Astrocyte of the hippocampus (primary cell): ENCODE measurements at places on chromosomes 6 and 20.

- no peak for DNase-seq
Measured at GRCh38 chr6:118844915-118845314, 49.0 kb upstream of the ASF1A start.

- no peak for DNase-seq
Measured at GRCh38 chr6:105603788-105604586, 201.1 kb upstream of the PREP start.

GRCh38 chr6:7402716-7403115 is 13.1 kb downstream of the RIOK1 start:
- no peak for DNase-seq

- no peak for DNase-seq
Measured at GRCh38 chr20:55936209-55936595, 69.1 kb downstream of the CBLN4 start.

GRCh38 chr6:7911345-7911725 is 747 bp upstream of the TXNDC5 start:
- no peak for DNase-seq

DNA sequence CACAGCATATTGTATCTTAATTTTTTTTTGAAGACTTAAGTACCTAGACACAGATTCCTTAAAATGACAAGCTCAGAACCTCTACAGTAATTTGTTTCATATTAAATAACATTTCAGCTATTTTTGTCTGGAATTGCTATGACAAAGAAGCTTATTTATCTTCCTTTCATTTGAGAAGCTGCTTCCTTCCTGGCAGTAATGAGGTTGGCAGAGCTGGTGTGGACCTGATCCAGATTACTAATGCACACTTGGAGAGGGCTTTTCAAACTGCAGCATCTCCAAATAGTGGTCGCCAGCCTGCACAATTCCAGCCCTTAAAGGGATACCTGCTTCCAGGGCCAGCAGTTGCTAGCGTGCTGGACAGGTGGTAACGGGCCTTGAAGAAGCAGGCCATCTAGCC is 12.1 kb downstream of the PTCHD4 start:
- DNase-seq, result peak; percentile 33

DNA sequence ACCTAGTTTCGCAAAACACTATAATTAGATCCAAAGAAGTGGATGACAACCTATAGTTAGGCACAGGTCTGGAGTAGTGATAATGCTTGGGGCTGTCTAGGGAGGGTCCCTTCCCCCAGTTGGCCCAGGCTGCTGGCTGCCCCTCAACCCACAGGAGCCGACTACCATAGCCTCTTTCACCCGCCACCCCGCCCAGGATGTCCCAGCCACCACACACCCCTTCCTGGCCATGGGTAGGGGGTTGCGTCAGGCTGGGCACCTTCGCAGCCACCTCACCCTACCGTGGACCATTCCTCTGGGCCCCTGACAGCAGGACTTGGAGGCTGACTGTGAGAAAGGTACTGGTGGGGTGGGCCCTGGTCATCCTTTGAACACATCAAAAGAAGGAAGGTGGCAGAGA is 8.5 kb downstream of the TFEB start:
- DNase-seq, result no peak

GRCh38 chr6:15905488-15906419 is 223.1 kb upstream of the MYLIP start:
- DNase-seq, result no peak

DNA sequence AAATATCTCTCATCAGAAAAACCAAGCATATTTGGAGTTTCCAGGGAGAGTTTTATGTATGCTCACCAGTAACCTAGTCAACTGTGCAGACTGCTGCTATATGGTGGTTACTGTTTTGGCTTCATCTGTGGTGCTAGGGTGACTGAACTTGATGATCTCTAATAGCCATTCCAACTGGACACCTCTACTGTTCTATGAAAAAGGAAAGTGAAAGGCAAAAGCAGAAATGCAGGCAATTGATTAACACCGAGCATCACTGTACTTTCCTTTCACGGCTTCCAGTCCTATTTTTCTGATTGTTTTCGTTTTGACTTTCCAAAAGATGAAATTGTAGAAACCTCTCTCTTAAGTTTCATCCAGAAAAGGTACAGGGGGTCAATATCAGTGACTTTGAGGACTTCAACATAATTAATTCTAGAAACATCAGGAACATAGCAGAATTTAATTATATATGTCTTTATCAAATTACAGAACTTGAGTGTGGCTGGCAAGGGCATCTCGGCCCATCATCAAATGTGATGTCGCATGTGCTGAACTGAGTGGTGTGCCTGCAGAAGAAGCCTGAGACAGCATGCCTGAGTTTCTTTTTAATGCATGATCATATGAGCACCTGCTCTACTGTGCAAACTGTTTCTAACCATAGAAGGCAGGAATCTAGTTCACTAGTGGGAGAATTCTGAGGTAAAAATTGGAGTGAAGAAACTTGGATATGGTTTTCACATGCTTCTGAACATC is 464.3 kb upstream of the FLRT3 start:
- no peak for DNase-seq

- DNase-seq, result no peak
Measured at GRCh38 chr6:92339936-92340640, 1079.3 kb downstream of the EPHA7 start.

GRCh38 chr6:157225575-157225995 is 97.7 kb downstream of the TMEM242 start:
- no peak for DNase-seq

DNA sequence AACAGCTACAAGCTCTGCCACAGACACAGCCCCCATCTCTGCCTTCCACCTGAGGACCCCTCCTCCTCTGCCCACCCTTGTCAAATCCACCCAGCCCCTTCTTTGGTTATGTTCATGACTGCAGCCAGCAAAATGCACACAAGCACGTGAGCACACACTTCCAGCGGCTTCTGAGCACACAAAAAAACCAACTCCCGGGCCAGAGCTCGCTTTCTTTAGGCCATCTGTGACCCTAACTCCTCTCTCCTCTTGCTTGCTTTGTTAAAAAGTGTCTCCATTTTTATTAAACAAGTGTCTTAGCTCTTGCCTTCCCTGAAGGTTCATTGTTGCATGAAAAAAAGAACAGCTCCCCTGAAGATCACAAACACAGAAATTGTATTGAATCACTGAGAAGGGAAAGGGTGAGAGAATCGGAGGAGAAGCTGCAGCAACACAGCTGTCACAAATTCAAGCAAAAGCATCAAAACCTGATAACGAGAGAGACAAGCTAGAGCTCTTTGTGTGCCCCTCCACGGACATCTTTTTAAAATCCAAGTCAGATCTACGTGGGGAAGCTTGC is 142.1 kb downstream of the CD83 start:
- DNase-seq, result no peak

DNA sequence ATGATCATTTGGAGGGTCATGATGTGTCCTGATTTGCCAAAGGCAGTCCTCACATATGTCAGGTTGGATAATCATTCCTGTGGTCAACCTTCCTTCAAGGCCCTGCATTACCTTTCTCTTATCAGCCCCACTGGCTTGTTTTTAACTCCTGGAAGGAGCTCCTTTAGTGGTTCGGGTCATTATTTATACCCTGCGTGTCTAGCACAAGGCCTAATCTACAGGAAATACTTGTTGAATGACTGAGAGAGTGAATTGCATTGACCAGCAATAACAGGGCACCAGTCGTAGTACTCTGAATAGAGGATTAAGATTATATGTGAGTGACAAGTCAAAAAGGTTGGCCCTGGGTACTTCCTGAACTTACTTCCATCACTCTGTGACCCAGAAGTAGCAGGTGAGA is 4.5 kb downstream of the HIVEP2 start:
- DNase-seq, result peak; percentile 45

- no peak for DNase-seq
Measured at GRCh38 chr6:52733172-52733571, 30.1 kb downstream of the GSTA2 start.

GRCh38 chr6:9539231-9539755 is 875.6 kb downstream of the TFAP2A start:
- no peak for DNase-seq

GRCh38 chr6:145540741-145541140 is 194.6 kb downstream of the EPM2A start:
- no peak for DNase-seq

DNA sequence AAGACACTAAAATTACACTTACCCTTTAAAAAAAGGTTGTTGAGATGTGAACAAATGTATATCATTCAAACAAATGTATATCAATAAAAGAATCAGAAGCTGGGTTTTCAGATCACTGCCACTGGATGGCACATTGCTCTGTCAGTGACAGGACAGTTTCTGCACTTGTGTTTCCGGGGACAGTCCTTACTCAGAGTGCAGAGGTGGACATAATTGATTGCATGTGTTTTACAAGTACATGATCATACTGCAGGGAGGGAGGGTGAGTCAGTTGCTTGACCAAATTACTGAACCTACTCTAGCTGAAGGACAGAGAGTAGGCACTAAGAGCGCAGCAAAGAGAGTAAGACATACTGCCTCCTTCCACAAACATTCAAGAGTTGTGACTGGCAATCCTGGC is 302.3 kb downstream of the TENT5A start:
- peak; percentile 10 for DNase-seq

GRCh38 chr20:36957875-36958667 is 6.6 kb upstream of the SAMHD1 start:
- DNase-seq, result no peak

DNA sequence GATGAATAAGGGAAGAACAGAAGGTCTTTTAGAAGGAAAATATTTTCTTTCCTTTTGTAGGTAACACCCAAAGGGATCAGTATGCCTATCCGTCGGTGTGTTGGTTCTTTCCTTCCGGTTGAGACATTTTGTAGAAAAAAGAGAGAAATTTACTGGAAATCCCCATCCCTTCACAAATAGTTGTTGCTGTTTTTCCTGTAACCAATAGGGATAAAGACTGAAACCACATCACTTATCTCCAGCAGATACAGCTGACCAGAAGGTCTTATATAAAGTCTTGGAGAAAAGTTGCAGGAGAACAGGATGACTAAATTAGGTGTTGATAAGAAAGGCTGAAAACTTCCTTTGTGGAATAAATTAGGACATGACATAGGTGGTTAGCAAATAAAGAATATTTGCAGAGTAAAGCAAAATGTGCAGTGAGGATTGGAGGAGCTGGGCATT is 14.8 kb upstream of the HLA-DRB1 start:
- DNase-seq, result peak; percentile 60

DNA sequence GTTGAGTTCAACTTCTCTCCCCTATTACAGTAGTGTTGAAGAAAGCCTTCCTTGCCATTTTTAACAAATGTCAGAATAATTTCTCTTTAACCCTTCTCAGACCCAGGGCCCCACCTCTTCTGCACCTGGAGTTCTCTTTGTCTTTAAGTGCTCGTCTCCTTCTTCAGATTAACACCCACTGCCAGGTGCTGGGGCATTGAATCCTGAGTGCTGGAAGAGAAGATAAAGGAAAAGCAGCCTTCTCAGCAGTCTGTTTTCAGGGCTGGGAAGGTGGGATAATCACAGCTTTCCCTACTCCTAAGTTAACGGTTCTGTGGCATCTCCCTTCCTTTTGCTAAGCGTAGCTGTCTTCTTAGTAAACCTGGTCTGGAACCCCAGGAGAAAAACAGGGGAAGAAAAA is 114.6 kb upstream of the TAB2 start:
- DNase-seq, result no peak

- DNase-seq, result no peak
Measured at GRCh38 chr6:127204281-127204680, 62.4 kb upstream of the RNF146 start.
